ENCODE measurements at places on chromosomes 2 and 18.

DNA sequence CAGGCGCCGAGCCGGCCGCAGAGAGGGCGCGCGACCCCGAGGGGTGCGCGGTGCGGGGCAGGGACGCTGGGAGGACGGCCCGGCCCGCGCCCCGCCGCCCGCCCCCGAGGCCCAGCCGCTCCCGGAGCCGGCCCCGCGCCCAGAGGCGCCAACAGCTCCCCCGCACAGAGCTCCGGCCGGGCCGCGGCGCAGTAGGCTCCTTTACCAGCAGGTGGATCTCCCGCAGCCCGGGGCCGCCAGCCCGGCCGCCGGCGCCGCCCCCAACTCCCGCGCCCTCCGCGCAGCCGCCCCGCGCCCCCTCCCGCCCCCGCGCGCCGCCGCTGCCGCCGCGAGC lies 258 bp downstream of the MGAT4A start:
- peak; percentile 64 for DNase-seq

DNA sequence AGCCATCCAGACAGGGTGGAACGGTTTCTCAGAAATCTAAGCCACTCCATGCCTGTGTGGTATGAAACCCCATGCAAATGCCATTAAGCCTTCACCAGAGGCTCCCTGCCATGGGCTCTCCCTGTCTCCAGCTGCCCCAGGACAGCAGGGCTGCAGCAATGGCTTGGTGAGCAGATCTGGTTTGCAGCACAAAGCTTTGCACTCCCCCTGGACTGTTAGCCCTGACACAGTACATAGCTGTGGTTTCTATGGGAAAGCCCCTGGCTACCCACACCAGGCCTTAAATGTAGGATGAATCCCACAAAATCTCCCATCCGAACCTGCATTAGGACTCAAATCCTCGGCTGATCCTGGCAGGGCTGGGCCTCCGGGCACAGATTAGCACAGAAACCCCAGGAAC lies 291.6 kb downstream of the TNS1 start:
- no peak for DNase-seq

- no peak for DNase-seq
Observed at GRCh38 chr2:220226546-220226945, 599.1 kb downstream of the SLC4A3 start.

- DNase-seq: no peak
Observed at GRCh38 chr18:11387880-11388279, 221.5 kb upstream of the SLC35G4 start.

DNA sequence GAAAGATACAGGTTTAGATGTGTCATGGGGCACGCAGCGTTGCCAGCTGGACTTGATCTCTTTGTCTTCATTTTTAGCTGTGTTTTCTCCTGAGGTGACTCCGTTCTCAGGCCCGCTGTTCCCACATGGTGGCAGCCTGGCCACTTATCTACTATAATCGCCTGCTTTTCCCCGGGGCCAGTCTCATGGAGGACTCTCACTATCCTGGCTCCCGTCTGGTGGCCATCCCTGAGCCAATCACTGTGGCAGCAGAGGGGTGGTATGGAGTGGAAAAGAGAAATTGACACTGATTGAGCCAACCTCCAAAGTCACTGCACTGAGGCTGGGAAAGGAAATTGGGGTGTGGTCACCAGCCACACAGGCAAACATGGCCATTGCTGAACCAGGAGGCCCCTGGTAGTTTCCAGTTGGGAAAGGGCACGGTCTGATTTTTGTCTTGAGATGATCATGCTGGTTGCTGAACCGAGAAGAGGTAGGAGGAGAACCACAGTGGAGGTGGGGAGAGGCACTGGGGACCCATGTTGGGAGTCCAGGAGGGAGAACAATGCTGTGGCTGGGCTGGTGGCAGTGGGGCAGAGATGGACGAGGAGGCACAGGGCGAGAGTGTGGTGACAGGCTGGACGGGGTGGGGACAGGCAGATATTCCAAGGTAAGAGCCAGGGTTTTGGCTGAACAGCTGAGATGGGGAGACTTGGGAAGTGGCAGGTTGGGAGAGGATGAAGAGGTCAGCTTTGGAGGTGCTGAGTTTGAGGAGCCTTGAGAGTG lies 45.6 kb downstream of the KCNIP3 start:
- DNase-seq: no peak

- no peak for DNase-seq
Observed at GRCh38 chr2:105454801-105455485, 56.1 kb upstream of the FHL2 start.

Measured in activated T-helper 1 cell treated with anti-CD3 and anti-CD28 coated beads, Interleukin-2, amount 50 U/mL, for 16 hours (primary cell).